ENCODE measurements at places on chromosomes 3 and 15.

DNA sequence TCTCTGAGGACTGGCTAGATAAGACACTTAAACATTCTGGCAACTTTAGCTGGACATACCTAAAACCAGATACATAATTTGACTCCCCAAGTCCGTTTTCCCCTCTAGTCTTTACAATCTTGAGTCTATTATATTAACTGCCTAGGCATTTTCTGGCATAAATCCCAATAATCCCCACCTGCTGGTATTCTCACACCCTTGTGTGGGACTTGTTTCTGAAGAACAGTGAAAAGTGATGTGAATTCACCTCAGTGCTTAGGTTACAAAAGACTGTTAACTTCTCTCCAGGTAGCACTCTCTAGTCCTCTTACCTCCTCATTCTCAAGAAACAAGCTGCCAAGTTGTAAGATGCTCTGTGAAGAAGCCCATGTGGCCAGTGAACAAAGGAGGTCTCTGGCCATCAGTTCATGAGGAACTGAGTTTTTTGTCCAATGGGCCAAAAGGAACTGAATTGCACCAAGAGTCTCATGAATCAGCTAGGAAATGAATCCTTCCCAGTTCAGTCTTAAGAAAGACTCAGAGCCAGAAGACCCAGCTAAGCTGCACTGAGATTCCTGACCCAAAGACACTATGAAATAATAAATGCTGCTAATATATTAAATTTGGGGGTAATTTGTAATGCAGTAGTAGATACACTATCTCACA is 4.1 kb downstream of the OSBPL11 start:
- DNase-seq: no peak

DNA sequence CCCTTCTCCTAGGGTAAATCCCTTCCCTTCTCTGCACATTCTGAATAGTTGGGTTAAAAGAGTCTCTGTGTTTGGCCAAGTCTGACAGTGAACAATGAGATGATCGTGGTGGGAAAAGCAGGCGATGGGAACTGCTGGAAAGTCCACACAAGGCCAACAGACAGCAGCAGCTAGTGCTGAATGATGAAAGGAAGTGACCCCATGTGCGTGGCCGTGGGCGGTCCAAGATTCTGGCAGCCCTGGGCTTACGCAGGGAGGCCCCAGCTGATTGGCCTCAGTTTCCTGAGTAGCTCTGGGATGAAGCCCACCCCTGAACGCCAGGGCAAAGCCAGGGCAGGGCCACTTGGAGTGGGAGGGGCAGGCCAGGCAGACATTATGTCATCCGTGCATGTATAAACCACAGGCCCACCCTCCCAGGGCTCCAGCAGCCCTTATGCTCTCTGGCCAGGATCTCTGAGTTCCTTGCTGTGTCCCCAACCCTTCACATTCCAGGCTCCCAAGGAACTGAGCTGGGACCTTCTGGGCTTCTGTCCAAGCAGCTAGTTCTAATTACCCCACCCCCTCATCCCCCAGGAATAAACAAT is 57.8 kb downstream of the CDC25A start:
- DNase-seq: peak; percentile 46

DNA sequence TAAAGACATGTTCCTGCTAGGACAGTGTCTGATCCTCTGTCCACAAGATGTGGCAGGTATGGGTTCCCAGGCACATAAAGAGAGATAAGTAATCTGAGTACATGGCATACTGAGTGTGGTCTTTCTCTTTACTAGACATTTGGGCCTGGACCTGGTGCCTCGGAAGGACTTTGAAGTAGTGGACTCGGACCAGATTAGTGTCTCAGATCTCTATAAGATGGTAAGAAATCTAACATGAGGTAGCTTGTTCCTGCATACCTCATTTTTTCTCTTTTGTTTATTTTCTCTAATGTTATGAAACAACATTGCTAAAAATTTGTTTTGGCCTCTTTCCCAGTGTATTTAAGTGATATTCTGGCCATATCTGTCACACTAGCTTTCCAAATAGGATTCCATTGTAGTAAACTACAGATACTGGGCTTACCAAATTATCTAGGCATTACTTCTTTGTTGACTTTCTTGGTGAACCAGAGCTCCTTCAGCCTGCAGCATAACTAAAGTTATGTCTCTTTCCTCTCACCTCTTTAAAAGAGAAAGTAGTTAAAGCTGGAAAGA is 309.8 kb upstream of the MANF start:
- DNase-seq: no peak

DNA sequence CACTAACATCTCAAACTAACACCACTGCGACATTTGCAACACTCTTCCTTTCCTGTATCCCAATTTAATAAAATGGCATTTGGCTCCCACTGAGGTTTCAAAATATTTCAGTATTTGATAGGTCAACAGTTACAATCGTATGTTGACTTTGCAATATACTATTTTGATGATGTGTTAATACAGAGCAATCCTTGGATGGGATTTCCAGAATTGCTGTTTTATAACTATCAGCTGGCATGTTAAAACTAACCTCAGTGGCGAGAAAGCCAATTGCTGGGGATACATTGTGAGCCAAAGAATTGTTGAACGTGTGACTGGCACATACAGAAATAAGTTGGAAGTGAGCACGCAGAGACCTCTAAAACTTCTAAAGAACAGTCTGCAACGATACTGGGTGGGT is 226.1 kb upstream of the LYSMD4 start:
- no peak for DNase-seq

DNA sequence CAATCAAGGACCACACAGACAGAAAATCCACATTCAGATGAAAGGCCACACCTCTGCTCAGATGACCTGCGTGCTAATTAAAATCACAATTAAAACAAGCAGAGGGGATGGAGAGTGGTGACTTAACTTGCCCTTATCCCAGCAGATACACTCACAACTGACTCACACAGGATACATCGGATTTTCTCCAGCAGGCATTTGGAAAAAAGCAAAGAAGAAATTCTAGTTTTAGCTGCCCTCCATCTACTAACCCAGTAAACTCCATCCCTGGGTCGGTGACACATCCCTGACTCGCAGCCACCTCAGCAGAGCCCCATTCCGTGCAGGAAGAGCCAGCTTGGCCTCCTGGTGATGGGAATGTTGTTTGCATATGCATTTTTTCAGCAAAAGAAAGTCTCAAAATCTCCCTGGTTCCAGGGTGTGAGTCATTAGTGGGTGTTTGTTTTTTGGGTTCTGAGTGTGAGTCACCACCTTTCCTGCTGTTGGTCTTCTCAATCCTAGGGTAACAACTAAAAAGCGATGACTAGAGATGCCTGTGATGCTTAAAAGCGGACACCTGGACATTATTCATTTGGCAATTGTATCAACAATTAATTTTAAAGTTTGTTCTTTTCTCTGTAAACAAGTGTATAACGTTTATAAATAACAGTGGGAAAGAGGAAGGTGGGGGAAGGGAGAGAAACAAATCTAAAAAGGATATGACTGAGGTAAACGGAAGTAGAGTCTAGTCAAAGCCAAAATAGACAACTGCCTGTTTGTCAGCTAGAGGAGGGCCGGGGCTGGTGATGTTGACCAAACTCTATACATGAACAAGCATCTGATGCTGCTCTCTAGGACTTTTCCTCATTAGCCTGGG is 49.8 kb upstream of the SLC4A7 start:
- peak; percentile 16 for DNase-seq

GRCh38 chr15:64284042-64284441 is 71.9 kb downstream of the CSNK1G1 start:
- no peak for DNase-seq

DNA sequence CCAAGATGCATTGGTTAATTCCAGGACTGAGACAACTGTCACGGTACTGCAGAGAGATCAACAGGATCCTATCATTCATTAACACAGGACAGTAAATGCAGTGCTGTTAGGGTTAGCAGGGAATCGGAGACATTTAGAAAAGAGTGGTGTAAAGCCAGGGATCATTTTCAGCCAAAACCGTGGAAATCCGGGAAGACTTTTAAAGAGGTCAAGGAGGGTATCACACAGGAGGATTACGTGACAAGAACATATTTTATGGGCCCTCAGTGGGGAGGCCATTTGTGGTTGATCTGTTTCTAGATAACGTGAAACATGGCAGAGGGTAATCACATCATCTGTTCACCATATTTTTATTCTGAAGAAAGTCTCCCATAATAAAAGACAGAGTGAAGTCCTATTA is 216.1 kb downstream of the PTPRG start:
- no peak for DNase-seq
